ENCODE measurements at places on chromosomes 16 and 17.

DNA sequence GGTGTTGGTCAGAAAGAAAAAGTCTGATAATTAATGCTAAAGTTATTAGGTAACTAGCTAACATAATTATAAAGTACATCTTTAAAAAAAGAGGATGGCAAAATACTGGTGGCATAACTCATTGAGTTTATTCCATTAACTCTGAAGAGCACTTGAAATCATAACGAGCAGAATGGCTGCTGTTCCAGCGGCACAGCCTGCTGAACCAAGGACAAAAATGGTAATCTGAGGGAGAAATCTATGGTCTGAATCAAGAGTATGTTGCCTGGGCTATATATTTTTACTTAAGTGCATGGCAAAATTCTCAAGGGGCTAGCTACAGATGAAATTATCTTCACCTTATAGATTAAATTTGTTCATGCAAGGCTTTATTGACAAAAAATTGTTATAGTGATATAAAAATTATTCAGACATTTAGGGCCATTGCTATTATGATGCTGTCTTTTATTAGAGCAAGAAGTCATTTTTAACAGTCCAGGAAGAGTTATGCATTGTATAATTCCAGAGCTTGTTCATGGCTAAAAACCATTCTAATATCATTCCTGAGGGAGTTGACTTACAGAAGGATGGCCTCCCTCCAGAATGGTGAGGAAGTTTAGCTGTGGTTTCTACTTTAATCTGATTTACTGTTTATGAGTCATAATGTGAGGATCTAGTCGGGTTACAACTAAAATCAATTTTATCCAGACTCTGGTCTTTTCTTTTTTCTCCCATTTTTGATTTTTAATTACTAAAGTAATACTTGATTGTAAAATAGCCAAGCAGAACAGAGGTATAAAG, 41.4 kb upstream of the ANKFN1 start:
- no peak for DNase-seq

DNA sequence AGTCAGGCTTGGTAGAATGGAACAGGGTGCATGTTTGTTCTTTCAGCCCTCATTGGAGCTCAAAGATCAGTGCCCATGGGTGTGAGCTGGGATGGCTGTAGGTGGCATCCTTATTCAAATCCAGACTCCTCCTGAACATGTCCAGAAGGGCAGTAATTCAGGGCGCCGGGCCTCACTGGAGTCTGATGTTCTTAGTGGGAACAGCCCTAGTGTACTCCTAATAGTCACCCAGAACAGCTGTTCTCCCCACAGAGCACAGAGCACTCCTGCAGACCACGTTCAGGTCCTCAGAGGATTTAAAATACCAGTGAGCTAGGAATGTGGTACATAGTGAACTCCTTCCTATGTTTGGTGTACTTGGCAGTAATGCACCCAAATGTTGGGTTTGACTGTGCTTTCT, 96.2 kb downstream of the BANP start:
- no peak for DNase-seq

GRCh38 chr17:5922476-5922875, 147.7 kb upstream of the WSCD1 start:
- DNase-seq = no peak

- DNase-seq = no peak
Observed at GRCh38 chr17:30929081-30929633, 7.4 kb downstream of the ADAP2 start.

- DNase-seq = no peak
Observed at GRCh38 chr16:74474416-74474815, 53.1 kb upstream of the CLEC18B start.

DNA sequence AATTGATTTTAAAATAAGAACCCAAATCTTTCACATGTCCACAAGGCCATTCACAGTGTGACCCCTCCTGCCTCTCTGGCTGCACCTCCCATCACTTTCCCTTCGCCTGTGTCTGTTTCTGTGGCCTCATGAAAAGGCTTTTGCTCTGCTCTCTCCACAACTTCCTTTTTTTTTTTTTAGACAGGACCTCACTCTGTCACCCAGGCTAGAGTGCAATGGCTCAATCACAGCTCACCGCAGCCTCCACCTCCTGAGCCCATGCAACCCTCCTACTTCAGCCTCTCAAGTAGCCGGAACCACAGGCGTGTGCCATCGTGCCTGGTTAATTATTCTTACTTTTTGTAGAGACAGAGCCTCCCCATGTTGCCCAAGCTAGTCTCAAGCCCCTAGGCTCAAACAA, 197.1 kb downstream of the ABCC12 start:
- DNase-seq = no peak

GRCh38 chr17:44636562-44636961, 19.7 kb upstream of the MEIOC start:
- DNase-seq = no peak

- no peak for DNase-seq
Observed at GRCh38 chr17:71067669-71068407, 898.5 kb downstream of the KCNJ2 start.

GRCh38 chr16:88508376-88508867, 55.3 kb downstream of the ZFPM1 start:
- DNase-seq = no peak

DNA sequence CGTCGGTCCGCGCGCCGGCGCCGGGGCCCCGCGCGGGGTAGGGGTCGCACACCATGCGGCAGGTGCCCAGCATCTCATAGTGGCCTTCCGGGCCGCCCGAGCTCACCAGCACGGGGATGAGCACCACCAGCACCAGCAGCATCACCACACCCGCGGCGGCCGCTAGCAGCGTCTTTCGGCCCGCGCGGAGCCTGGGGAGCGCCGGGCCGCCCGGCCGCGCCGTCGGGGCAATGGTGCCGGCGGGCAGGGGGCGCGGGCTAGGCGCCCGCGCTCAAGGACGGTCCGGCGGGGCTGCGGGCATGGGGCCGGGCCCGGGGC, 237 bp downstream of the C1QL1 start:
- no peak for DNase-seq

DNA sequence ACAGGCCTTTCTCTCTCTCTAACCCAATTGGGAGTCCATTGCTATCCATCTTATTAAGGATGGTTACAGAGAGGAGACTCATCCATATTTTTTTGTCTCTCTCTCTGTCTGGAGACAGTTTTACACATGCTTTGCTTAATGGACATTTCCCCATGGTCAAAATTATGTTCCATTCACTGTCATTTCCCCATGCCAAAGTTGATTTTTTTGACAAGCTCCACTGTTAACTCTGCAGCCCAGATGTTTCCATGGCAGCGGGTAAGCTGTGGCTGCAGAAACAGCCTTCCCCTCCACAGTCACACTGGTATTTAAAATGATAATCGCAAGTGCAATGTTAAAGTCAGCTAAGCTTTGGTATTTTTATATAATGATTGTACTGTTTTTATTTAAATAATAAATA, 63.9 kb upstream of the HLF start:
- no peak for DNase-seq

DNA sequence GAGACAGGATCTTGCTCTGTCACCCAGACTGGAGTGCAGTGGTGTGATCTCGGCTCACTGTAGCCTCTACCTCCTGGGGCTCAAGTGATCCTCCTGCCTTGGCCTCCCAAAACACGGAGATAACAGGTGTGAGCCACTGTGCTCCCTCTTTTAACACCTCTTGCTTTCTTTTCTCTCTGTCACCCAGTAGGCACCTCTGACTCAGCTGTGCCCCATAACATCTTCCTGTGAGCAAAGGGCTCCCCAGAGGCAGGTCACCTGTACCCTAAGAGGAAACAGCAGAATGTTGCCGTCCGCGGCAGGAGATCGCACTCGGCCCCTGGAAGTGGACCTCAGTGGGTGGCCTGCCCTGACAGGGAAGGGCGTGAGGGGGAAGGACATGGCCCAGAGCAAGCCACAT, 918 bp upstream of the NLRC3 start:
- DNase-seq = peak; percentile 60

GRCh38 chr16:60203525-60204124, 1469.5 kb upstream of the GOT2 start:
- no peak for DNase-seq

DNA sequence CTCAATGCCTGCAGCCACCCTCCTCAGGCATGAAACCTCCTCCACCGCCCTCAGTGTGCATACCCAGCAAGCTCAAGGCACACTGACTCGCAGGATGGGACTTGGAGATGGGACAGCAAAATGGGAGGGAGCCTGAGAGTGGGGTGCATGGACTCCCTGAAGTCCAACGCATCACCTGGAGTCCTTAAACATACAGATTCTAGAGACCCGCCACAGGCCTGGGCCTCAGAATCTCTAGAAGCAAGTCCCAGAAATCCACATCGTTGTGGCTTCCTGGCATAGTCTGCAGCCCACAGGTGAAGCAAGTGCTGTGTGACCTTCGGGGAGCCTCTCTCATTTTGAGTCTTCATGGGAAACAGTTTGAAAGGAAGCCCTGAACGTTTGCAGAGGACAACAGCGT, 3.6 kb upstream of the TBX21 start:
- DNase-seq = no peak

- DNase-seq = peak; percentile 64
Observed at GRCh38 chr16:69930117-69930776, 20.9 kb upstream of the CLEC18A start.

DNA sequence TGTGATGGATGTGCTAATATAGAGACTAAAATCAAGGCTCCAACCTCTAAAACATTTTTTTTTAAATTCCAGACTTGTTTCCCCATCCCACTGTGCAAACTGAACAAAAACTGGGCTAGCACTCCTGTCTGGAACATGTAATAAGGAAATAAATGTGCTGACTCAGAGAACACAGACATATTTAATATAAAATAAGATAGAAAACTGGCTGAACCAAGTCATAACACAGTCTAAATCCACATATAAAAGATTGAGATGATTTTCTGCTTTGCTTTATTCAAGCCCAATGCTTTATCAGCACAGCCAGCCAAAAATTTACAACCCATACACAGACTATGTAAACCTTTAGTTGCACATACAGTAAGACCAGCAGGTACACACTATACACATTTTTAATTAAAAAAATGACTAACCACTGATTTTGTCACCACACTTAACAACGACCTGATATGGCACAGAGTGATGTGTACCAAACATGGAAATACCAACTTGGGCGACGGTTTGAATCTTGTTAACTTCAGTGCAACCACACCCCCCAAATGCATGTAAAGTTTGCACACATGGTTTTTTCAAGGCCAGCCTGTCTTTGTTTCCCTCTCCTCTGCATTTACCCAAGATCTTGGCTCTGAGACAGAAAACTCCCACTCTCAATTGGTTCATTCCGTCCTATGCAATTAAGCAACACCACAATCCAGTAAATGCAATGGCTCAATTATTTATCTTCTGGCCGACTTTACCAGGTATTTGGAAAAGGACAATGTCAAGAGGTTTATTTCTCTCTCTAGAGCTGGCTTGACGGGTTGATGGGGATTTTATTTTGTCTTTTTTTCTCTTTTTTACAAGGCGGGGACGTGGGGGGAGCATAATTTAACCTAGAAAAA, 1.2 kb downstream of the STAT3 start:
- DNase-seq = no peak

DNA sequence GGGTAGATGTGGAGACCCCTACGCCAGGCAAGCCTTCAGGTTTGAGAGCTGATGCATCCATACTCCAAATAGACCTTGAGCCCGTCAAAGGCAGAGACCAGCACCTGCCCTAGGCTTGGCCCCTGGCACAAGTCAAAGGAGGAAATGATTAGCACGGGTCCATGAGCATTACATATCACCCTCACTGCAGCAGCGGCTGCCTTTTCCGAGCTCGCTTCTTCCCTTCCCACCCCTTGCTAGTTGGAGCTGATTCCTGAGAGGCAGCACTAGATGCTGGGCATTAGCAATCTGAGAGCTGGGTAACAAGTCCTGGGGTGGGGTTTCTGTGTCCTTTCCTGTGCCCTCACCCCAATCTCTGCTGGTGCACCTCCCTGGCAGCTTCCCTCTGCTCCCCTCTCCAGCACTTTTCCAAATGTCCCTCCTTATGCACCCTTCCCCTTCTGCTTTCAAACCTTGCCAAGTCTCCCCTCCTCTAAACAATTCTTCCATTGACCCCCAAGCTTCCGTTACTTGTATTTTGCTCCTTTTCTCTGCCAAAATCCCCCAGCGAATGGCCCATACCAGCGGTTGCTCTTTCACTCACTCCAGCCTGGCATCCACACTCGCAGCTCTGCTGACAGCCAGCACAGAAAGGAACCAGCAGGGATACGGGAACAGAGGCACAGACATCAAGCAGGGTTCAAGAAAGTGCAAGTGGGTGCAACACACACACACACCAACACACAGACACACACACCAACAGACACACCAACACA, 3.0 kb downstream of the CDRT4 start:
- no peak for DNase-seq

DNA sequence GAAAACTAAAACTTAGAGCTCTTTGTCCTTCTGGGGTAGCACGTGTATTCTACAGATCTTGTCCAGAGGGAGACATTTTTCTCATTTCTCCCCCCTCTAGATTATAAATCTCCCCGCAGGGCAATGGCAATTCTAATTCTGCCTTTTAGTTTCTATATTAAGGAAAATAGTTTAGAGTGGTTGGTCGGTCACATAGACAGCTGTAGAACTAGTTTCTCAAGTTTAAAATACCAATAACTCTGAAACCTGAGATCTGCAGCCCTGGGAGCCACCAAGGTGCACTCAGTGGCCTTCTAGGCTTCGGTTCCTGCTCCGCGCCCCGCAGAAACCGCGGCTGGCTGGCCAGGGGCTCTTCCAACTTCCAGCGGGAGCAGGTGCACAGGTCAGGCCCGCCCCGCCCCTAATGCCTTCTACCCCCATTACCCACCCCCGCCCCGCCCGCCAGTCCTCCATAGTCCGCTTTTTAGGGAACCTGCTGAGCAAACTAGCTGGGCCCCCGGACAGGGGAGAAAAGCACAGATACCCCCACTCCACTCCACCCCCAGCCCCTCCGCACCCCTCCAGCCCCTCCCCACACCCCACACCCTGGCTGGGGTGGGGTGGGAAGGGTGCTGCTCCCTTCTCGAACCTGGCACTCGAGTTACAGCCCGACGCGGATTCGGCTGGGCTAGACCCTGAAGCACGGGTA, 431 bp downstream of the SLFN11 start:
- DNase-seq = peak; percentile 46

- no peak for DNase-seq
Observed at GRCh38 chr16:78574571-78574970, 475.1 kb downstream of the WWOX start.

- no peak for DNase-seq
Observed at GRCh38 chr17:43945074-43945829, 3.0 kb upstream of the PPY start.

GRCh38 chr16:74749291-74750055, 25.1 kb downstream of the FA2H start:
- no peak for DNase-seq

DNA sequence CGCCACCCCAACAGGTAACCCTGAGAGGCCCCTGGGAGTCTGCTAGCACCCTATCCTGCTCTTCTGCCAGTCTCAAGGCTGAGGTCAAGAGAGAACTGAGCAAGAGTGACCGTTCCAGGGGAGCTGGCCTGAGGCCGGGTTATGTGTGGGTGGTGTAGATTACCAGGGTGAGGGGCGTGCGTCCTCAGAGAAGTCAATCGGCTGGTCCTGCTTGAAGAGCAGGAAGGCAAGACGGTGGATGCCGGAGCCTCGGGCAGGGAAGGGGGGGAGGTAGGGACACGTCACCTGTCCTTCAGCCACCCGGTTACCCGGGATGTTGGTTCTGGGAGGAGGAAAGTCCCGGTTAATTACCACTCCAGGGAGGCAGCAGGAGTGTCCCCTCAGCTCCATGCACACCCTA, 2.6 kb upstream of the TRIM65 start:
- no peak for DNase-seq

- DNase-seq = no peak
Observed at GRCh38 chr17:9258115-9259015, 237.1 kb downstream of the NTN1 start.
